Vagina (tissue), 2 donors: ENCODE measurements at places on chromosomes 4 and X.

GRCh38 chrX:41452565-41453356 is 5.6 kb downstream of the NYX start:
- no peak for DNase-seq

- DNase-seq, result no peak
Observed at GRCh38 chr4:143262838-143263237, 73.8 kb upstream of the GAB1 start.

DNA sequence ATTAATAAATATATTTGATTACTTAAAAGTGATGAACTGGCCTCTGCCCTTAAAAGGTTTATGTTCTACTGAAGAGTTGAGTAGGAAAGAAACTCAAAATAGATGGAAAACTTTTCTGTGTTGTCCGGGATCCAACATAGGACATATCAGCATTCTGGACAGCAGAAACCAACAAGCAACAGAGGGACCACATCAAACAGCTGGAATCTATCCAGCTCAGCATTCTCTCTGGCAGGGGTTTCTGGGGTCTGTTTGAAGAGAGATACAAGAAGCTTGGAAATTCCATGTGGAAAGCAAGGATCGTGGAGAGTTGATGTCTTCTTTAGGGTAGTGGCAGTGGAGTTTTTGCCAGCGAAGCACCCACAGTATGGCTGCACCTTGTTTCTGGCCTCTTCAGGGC is 43.6 kb downstream of the ZCCHC12 start:
- no peak for DNase-seq

- no peak for DNase-seq
Observed at GRCh38 chr4:79065262-79065661, 126.0 kb upstream of the PAQR3 start.

GRCh38 chrX:31092970-31093638 is 21.3 kb upstream of the FTHL17 start:
- DNase-seq, result no peak

DNA sequence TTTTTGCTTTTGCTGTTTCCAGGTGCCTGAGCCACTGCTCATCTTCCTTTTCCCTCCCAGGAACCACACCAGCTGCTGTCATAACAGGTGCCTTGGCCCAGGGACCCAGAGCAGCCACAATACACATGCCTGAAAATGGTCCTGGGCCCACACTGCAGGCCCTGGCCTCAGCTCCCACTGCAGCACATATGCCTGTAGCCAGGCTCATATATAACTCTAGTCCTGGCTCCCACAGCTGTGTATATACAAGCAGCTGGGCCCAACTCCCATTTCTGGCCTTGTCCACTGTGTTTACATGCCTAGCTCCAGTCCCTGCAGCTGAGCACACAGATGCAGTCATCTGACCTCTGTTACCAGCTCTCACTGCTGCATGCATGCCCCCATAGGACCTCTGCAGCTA is 930.5 kb downstream of the ADGRL3 start:
- no peak for DNase-seq

GRCh38 chrX:72351606-72352334 is 46.1 kb upstream of the CITED1 start:
- no peak for DNase-seq

DNA sequence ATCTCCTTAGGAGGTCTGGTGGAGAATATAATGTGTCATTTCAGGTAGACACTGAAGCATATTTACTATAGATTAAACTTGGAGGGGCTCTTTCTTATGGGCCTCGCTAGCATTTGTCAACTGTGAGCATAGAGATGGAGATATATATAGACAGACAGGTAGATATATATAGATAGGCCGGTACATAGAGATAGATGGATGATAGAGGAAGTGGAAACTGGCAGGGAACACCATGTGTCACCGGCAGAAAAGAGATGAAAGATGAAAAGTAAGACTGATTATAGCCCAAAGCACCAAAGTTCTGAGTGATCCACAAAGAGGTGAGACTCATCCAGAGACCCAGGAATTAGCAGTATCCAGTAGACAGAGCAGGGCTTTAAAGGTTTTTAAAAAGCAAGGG is 268.1 kb downstream of the FBXW7 start:
- DNase-seq, result no peak

- no peak for DNase-seq
Observed at GRCh38 chr4:78058591-78059523, 1.7 kb downstream of the FRAS1 start.

- DNase-seq, result no peak
Observed at GRCh38 chrX:111005166-111005565, 90.8 kb upstream of the PAK3 start.

DNA sequence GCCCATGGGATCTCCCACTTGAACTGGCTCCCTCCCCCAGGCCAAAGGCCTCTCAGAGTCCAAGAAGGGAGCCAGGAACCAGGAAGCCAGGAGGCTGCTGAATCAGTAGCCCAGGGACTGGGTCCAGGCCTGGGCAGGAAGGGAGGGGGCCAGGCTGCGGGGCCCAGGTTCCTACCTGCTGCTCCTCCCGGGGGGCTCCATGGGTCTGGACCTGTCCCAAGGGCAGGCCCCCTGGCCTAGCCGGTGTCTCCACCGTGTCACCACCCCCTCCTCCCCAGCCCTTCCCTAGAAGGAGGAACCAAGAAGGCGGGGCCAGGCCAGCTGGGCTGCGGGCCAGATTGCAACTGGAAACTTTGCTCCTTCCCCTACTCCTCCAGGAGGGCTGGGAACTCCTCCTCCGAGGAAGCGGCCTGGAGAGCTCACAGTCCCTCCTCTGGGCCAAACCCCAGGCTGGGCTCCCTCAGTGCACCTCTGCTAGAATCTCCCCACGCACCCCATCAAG is at the start of gene IQSEC2:
IQSEC2 (minus strand) TSS at position 264 of the 502 bp plus-strand sequence.
- no peak for DNase-seq

DNA sequence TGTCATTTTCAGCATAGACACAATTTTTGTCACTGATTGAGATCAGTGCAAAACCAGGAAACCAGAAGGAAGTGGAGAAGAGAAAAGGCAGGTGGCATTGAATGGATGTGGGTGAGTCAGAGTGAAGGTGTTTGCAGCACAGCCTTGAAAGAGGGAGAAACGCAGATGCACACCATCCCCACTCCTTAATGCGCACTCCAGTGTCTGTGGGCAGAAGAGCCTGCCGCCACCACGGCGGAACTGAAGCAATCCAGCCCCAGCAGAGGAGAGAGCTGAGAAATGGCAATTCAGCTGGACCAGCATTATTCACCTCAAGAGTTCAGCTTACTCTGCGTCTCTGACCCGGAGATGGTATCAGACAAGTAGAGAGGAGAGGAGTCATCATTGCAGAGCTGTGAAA is 393.1 kb upstream of the FRG1 start:
- DNase-seq, result no peak

GRCh38 chrX:151738751-151739150 is 4.2 kb downstream of the CNGA2 start:
- no peak for DNase-seq

GRCh38 chrX:130108647-130109428 is 1.5 kb downstream of the ELF4 start:
- no peak for DNase-seq

GRCh38 chrX:46961097-46961496 is 48.9 kb downstream of the JADE3 start:
- no peak for DNase-seq

DNA sequence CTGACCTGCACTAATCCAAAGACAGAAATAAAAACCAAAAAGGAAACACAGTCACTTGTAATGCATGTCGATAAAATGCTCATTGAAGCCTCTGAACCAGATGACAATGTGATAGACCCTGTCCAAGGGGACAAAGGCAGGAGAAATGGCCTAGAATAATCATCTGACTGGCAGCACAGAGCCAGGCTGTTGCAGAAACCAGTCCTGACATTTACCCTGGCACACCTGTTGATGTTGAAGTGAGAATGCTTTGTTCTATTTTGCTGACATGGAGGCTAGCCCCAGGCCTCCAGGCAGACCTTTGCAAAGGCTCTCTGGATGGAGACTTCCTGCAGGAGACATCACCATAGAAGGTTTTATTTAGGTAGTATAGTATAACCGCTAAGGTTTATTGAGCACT is 41.0 kb downstream of the TFDP3 start:
- no peak for DNase-seq
